Suprapubic skin (tissue), 4 donors: ENCODE measurements at places on chromosomes 5 and 9. TPM values are rescaled to one million over a fixed set of nuclear protein-coding genes. Genes with fewer than 3 reads are reported as not detected.

DNA sequence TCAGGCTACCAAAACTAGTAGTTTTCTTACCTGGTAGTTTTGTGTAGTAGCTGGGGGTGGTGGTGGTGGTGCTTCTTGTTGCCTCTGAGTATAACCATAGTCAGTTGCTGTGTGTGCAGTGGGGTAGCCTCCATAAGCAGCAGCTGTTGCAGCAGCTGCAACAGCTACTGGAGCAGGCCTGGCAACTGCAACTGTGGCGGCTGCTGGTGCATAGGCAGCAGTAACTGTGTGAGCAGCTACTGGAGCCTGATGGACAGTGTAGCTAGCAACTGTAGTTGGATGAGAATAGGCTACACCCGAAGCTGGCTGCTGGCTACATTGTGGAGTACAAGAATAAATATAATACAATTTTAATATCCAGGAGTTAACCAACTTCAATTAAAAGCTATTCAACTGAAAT, 24.7 kb downstream of the ZFR start:
- H3K36me3 ChIP-seq, result peaks cover 32% of the 10 kb centered on the region
- DNase-seq, result no peak
- no peaks in the 10 kb centered on the region for H3K27me3 ChIP-seq
- no peak overlapping the region for H3K27ac ChIP-seq

GRCh38 chr9:107059220-107059619, 196.3 kb downstream of the ZNF462 start:
- H3K27me3 ChIP-seq, result no peaks in the 10 kb centered on the region
- no peak overlapping the region for H3K27ac ChIP-seq
- no peaks in the 10 kb centered on the region for H3K4me1 ChIP-seq

GRCh38 chr5:73495772-73496335, 2.4 kb upstream of the BTF3 start:
- peaks cover 32% of the 10 kb centered on the region for H3K4me1 ChIP-seq
- no peaks in the 10 kb centered on the region for H3K36me3 ChIP-seq
- no peak overlapping the region for H3K4me3 ChIP-seq
- H3K27me3 ChIP-seq, result no peaks in the 10 kb centered on the region

GRCh38 chr9:88965473-88965872, 25.8 kb upstream of the S1PR3 start:
- H3K4me1 ChIP-seq, result no peaks in the 10 kb centered on the region
- no peaks in the 10 kb centered on the region for H3K36me3 ChIP-seq
- H3K27me3 ChIP-seq, result no peaks in the 10 kb centered on the region
- no peak overlapping the region for H3K27ac ChIP-seq
- no peak for DNase-seq

GRCh38 chr5:18455521-18455920, 821.3 kb downstream of the TAF11L14 start:
- no peak overlapping the region for H3K27ac ChIP-seq
- no peak for DNase-seq
- H3K4me1 ChIP-seq, result no peaks in the 10 kb centered on the region

DNA sequence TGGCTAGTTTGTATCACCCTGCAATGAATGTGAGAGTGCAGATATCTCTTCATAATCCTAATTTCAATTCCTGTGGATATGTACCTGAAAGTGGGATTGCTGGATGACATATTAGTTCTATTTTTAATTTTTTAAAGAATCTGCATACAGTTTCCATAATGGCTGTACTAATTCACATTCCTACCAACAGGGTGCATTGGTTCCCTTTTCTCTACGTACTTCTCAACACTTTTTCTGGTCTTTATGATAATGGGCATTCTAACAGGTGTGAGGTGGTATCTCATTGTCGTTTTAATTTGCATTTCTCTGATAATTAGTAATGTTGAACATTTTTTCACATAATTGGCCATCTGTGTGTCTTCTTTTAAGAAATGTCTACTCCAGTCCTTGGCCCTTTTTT, 927.5 kb downstream of the DTWD2 start:
- no peaks in the 10 kb centered on the region for H3K4me1 ChIP-seq
- no peaks in the 10 kb centered on the region for H3K36me3 ChIP-seq
- no peak for DNase-seq
- no peaks in the 10 kb centered on the region for H3K27me3 ChIP-seq

DNA sequence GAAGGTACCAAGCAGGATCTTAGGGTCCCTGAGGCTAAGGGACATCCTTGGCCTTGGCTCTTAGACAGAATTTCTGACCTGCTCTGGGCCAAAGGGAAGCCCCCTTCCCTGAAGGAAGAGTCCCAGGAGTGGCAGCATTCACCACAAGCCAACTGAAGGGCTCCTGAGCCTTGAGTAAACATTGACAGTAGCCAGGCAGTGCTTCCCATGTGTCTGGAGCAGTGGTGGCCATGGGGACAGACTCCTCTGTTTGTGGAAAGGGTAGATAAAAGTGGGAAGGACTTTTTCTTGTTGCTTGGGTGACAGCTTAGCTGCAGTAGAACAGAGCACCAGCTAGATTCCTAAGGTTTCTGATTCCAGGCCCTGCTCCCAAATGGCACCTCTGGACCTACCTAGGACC, 61.4 kb upstream of the VLDLR start:
- DNase-seq, result no peak
- H3K27me3 ChIP-seq, result no peaks in the 10 kb centered on the region
- H3K4me1 ChIP-seq, result peaks cover 10% of the 10 kb centered on the region
- no peaks in the 10 kb centered on the region for H3K36me3 ChIP-seq
- H3K27ac ChIP-seq, result no peak overlapping the region
- H3K4me3 ChIP-seq, result no peak overlapping the region

- peaks cover 12% of the 10 kb centered on the region for H3K36me3 ChIP-seq
- DNase-seq, result peak; percentile 95
- no peaks in the 10 kb centered on the region for H3K27me3 ChIP-seq
- peaks cover 16% of the 10 kb centered on the region for H3K4me1 ChIP-seq
- H3K4me3 ChIP-seq, result peak within 1 kb of the TSS; percentile 91
- H3K27ac ChIP-seq, result peak within 1 kb of the TSS; percentile 87
Observed at GRCh38 chr5:74684900-74685851, at the start of gene HEXB. TSS of gene HEXB (plus strand) at chr5:74685233. CDS start at chr5:74685261, 28 bp downstream.

- H3K27me3 ChIP-seq, result no peaks in the 10 kb centered on the region
- H3K36me3 ChIP-seq, result no peaks in the 10 kb centered on the region
- no peak for DNase-seq
- no peak overlapping the region for H3K27ac ChIP-seq
- H3K4me3 ChIP-seq, result no peak overlapping the region
Observed at GRCh38 chr5:56310711-56311204, 77.6 kb upstream of the ANKRD55 start.

- no peaks in the 10 kb centered on the region for H3K36me3 ChIP-seq
- no peak overlapping the region for H3K27ac ChIP-seq
- DNase-seq, result no peak
- H3K27me3 ChIP-seq, result no peaks in the 10 kb centered on the region
Observed at GRCh38 chr5:101678481-101679193, 617.4 kb downstream of the SLCO4C1 start.

DNA sequence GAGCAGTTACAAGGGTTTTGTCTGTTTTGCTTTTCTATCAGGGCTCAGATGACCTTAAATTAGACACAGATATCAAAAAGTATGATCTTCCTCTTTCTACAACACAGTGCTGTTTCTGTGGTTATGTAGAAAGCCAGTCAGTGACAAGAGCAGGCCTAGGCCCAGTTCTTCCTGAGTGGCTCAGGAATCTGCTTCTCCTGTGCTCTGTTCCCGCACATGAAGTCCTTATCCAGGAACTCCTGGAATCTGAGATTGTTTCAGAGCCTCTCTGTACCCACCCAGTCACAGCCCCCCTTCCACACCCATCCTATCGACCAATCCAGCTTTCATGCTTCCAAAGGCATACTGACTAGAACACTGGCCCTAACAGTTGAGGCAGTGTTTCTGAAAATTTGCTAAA, 40.4 kb upstream of the SMU1 start:
- H3K36me3 ChIP-seq, result peaks cover 51% of the 10 kb centered on the region
- no peak overlapping the region for H3K4me3 ChIP-seq
- H3K4me1 ChIP-seq, result peaks cover 16% of the 10 kb centered on the region
- peak overlapping the region; percentile 71 for H3K27ac ChIP-seq
- no peaks in the 10 kb centered on the region for H3K27me3 ChIP-seq
- no peak for DNase-seq

- no peak overlapping the region for H3K4me3 ChIP-seq
- no peaks in the 10 kb centered on the region for H3K36me3 ChIP-seq
- no peaks in the 10 kb centered on the region for H3K4me1 ChIP-seq
Observed at GRCh38 chr5:79151942-79152671, 40.5 kb downstream of the BHMT start.

DNA sequence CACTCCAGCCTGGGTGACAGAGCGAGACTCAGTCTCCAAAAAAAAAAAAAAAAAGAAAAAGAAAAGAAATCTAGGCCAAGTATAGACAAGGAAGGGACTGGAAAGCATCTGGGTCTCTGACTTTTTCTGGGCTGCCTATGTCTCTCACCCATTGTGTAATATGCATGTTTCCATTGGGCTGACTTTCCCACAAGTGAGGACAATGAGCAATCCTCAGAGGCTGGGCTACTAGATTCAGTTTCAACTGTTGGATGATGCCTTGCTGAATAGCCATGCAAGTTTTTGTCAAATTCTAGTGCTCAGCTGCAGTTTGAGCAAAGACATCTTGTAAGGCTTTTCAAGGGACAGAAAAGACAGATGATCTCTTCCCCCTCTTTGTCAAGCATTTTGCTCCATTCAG, 82.1 kb downstream of the PHAX start:
- no peaks in the 10 kb centered on the region for H3K36me3 ChIP-seq
- H3K4me3 ChIP-seq, result no peak overlapping the region
- no peaks in the 10 kb centered on the region for H3K4me1 ChIP-seq
- no peaks in the 10 kb centered on the region for H3K27me3 ChIP-seq

DNA sequence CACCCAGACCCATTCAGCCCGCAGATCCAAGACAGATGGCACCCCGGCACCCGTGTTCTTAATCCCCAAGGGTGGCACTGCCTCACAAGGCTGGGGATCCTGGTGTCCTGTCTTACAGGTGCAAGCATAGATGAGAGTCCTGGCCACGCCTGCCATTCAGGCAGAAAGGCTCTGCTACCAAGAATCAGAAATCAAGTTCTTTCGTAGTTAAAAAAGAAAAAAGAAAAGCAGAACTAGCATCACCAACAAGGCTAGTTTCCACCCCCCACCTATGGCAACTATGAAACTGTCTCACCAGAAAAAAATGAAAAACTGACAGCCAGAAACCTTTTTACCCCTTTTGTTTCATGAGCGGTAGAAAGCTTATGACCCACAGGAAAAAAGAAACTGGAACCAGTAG, 170.4 kb downstream of the SYK start:
- no peak overlapping the region for H3K4me3 ChIP-seq
- no peaks in the 10 kb centered on the region for H3K27me3 ChIP-seq
- peaks cover 52% of the 10 kb centered on the region for H3K4me1 ChIP-seq
- H3K36me3 ChIP-seq, result no peaks in the 10 kb centered on the region
- no peak for DNase-seq
- no peak overlapping the region for H3K27ac ChIP-seq

DNA sequence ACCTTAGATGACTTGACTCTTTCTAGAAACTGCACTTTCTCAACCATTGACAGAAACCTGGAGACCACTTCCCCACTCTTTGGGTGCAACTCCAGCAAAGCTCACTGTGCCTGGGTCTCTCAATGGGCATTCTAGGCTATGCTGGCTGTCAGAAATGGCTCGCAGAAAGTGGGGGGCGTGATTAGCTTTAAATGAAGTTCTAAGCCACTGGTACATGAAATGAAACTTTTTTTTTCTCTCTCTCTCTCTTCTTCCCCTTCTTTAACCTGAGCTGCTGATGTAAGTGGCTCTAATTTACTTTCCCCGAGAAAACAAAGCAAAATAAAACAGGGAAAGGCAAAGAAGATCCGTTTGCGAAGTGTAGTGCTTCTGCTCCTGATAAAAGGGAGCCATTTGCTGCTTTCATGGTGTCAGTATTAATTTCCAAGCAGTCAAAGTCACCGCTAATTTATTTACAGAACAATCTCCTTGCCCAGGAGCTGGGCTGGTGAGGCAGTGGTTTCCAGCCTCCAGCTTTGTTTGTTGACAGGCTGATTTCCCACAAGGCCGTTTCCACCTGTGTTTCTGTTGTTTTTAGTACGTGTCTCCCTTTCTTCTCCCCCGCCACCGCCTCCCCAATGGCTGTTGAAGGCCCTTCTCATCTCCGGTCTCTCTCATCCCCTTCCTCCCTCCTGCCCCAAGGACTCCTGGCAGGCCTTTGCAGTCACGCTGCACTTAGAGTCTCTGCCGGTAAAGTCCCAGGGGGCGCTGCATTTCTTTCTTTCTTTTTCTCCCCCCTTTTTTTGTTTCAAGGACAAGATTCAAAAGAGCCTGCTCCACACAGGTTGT, 422.9 kb downstream of the EBF1 start:
- H3K27ac ChIP-seq, result no peak overlapping the region
- H3K27me3 ChIP-seq, result peaks cover 3% of the 10 kb centered on the region

GRCh38 chr9:36822201-36822600, 211.9 kb downstream of the PAX5 start:
- no peak for DNase-seq
- no peak overlapping the region for H3K4me3 ChIP-seq
- H3K36me3 ChIP-seq, result no peaks in the 10 kb centered on the region
- peaks cover 35% of the 10 kb centered on the region for H3K27me3 ChIP-seq

- H3K4me3 ChIP-seq, result no peak overlapping the region
- H3K36me3 ChIP-seq, result no peaks in the 10 kb centered on the region
- H3K27me3 ChIP-seq, result no peaks in the 10 kb centered on the region
- DNase-seq, result peak; percentile 66
- no peak overlapping the region for H3K27ac ChIP-seq
Observed at GRCh38 chr9:35258660-35259474, 97.1 kb downstream of the UNC13B start.

GRCh38 chr9:77903666-77904285, 127.8 kb downstream of the GNAQ start:
- H3K27me3 ChIP-seq, result no peaks in the 10 kb centered on the region
- H3K4me3 ChIP-seq, result no peak overlapping the region
- no peaks in the 10 kb centered on the region for H3K36me3 ChIP-seq
- no peak for DNase-seq

GRCh38 chr9:97900738-97901565, 21.3 kb downstream of the TRMO start:
- peaks cover 19% of the 10 kb centered on the region for H3K36me3 ChIP-seq
- no peak overlapping the region for H3K27ac ChIP-seq
- no peak for DNase-seq
- H3K4me1 ChIP-seq, result peaks cover 14% of the 10 kb centered on the region

DNA sequence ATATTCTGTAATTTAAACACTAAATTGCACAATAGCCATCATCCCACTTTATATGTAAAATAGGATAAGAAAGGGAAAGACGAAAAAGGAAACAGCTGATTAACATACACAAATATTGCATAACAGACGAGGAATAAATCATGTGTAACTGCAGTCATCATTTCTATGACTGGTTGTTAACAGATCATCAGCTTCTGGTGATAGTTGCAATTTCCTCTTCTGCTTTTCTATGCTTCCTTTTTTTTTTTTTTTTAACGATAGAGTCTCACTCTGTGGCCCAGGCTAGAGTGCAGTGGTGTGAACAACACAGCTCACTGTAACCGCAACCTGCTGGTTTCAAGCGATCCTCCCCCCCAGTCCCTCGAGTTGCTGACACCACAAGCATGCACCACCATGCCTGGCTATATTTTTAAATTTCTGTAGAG, 22.5 kb upstream of the JAKMIP2 start:
- no peaks in the 10 kb centered on the region for H3K27me3 ChIP-seq
- no peak overlapping the region for H3K4me3 ChIP-seq
- H3K36me3 ChIP-seq, result no peaks in the 10 kb centered on the region
- H3K27ac ChIP-seq, result no peak overlapping the region

Gene CDC25C
- 1.5 TPM for total RNA-seq

Gene GLRA1
- total RNA-seq, result not detected

Gene TMOD1
- total RNA-seq, result 4.4 TPM

Gene FAM221B
- not detected for total RNA-seq

Gene HTR1A
- total RNA-seq, result not detected

Gene IL13
- not detected for total RNA-seq

Gene UNC5A
- total RNA-seq, result not detected

Gene PCDHB5
- total RNA-seq, result 0.72 TPM

Gene PCDHB3
- total RNA-seq, result 1.1 TPM

Gene PCDHGA12
- 6.5 TPM for total RNA-seq

Gene HSD17B3
- total RNA-seq, result not detected

Gene SLC23A1
- total RNA-seq, result 2.3 TPM
